ENCODE measurements at places on chromosomes 7 and 10.

DNA sequence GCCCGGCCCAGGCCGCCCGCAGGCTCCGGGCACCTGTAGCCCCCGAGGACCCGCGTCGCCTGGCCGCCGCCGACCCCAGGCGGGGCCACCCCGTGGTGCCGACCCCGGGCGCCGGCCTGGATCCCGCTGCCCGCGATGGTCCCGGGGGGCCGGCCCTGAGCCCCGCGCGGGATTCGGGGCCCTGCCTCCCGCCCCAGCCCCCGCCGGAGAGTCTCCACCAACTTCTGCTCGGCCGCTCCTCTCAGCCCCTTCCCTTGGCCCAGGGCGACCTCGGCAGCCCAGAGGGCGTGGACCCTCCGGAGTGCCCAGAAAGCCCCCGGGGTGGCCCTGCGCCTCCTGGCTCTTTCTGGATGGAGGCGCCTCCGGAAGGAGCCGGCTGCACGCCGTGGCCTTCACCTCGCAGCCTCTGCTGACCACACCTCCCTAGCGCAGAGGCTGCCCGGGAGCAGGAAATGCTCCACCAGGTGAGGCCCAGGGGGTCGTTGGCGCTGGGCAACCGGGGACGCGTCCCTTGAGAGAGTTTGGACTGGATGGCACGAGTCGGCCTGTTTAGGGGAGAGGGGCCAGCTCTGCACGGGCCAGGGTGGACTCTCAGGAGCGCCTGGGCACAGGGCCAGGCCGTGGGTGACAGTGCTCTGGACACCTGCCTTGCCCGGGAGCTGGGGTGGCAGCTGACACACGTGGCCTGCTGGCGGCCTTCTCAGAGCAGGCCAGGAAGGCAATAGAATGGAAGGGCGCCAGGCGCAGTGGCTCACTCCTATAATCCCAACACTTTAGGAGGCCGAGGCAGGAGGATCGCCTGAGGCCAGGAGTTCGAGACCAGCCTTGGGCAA lies 529 bp downstream of the ZNF853 start:
- peak; percentile 28 for DNase-seq

GRCh38 chr10:131075218-131075770 lies 236.2 kb downstream of the TCERG1L start:
- DNase-seq: no peak

GRCh38 chr10:15313843-15314242 lies 57.2 kb downstream of the FAM171A1 start:
- no peak for DNase-seq

DNA sequence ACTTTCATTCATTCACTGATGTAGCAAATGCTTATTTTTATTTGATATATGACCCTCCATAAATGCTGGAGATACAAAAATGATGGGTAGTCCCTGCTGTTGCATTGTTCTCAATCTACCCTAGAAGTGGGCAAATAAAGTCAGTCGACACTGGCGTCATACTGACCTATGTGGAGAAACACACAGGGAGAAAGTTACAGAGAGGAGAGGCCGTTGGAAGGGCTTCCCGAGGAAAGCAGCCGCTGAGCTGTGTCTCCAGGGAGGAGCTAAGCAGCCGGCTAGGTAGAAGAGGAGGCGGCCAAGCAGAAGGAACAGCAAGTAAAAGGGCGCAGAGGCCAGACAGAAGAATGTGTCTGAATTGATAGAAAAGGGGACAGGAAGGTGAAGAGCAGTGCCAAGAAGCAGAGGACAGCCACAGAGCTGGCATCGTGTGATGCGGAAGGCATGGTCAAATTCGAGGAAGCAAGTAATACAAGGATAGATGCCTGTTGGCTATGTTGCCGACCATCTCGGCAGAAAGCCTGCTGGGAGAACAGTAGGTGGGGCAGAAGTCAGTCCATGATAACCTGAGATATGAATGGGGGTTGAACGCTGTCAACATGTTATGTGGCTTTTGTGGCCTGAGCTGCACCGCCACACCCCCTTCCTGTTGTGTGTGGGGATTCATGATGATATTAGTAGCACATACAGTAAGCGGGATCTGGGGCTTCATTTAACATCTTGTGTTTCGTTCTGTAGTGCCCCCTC lies 25.9 kb downstream of the ST8SIA6 start:
- DNase-seq: no peak

DNA sequence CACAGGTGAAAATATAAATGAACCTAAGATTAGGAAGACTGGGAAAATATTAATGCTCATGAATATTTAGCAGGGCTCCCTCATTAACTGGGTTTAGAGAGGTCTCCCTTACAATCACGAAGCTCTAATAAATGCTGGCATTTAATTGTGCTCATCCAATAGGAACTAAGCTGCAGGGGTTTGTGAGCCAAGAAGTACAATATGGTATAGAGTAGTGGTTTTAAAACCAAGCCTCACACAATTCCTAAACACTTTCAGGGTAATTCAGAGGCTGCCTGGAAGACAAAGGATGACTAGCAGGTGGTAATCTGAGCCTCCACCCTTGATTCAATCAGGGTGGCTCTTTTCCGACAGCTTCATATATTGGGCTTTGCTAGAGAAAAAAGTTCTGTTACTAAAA lies 103.3 kb downstream of the GPAM start:
- no peak for DNase-seq

DNA sequence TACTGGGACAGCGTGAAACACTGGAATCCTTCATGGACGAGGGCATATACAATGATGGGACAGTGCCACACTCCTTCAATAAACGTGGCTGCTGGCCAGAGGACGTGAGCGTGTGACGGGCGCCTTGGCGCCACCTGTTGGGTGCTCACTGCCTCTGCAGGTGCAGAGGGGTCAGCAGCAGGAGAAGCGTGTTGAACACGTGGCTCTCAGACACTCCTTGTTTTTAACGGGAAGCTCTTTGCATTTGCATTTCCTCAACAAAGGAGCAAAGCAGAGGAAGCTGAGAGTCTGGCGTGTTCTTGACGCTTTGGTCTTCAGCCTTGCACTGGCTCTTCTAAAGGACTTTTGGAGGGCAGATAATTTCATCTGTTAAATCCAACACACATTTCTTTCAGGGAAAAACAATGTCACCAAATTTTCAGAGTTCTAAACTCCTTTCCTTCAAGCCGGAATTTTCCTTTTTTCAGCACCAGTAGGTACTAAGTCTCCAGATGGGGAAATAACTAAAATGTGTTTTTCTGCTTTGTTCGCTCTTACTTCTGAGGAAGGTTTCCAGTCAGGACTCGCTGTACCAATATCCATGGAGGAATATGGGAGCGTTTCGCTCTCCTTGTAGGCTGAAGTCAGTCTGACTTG lies 2.9 kb upstream of the GET4 start:
- peak; percentile 72 for DNase-seq

GRCh38 chr10:14173706-14174594 lies 156.8 kb downstream of the FRMD4A start:
- DNase-seq: peak; percentile 30

All from MG63 (cell line).